ENCODE measurements at places on chromosomes 4 and X.

DNA sequence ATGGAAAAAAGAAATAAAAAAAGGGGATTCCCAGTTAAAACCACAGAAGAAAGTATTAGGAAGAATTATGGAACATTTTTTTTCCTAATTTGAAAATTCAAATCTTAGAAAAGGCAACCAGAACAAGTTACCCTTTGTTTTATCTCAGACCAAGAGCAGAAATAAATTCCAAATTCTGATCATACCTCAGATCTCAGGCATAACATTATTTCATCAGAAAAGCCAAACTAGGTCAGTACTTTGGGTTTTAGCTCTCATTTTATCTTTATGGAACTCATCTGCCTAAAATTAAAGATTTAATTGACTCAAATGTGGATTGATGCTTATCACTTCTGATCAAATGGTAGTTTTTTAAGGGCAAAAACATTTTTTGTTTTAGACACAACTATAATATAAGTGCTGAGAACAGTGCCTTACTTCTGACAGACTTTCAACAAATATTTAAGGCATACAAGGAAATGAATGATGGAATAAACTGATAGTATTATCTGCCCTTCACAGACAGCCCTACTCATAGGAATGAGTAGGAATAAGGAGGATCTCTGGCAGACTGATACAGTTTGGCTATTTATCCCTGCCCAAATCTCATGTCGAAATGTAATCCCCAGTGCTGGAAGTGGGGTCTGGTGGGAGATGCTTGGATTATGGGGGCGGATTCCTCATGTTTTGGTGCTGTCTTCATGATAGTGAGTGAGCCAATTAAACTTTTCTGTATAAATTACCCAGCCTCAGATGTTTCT lies 245.3 kb upstream of the PITX2 start:
- DNase-seq, result no peak

- DNase-seq, result no peak
Observed at GRCh38 chr4:152065545-152065944, 304.7 kb upstream of the GATB start.

DNA sequence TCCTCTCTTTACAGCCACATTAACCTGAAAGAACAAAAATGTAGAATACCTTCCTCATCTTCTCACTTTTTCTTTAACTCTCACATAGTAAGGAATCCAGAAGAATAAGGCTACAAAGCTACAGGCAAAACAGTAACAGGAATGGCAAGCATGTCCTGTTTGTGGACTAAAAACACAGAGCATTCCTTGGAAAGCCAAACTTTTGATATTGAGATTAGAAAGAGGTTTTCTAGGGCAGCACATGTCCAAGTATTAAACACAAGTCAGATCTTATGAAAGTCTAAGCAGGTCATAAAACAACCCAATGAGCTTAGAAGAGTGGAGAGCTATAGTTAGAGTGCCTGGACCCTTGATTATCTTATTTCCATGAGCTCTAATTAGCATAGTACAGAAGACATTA lies 58.2 kb upstream of the FAM9C start:
- no peak for DNase-seq

DNA sequence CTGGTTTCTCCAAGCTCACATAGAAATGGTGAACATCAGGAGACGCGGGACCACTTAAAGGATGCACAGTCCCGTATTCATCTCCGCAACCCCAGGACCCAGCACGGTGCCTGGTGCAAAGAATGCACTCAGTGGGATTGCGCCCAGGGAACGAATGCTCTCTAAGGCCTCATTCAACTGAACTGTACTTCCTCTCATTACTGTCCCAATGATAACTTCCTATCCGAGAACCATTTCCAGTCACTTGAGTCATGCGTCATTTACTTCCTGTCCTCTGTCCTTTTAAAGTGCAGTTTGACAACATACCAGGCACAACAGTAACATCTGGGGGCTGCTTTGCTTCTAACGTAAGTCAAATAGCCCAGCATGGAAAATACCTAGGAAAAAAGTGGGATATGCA lies 75.7 kb downstream of the RBM47 start:
- DNase-seq, result peak; percentile 31

DNA sequence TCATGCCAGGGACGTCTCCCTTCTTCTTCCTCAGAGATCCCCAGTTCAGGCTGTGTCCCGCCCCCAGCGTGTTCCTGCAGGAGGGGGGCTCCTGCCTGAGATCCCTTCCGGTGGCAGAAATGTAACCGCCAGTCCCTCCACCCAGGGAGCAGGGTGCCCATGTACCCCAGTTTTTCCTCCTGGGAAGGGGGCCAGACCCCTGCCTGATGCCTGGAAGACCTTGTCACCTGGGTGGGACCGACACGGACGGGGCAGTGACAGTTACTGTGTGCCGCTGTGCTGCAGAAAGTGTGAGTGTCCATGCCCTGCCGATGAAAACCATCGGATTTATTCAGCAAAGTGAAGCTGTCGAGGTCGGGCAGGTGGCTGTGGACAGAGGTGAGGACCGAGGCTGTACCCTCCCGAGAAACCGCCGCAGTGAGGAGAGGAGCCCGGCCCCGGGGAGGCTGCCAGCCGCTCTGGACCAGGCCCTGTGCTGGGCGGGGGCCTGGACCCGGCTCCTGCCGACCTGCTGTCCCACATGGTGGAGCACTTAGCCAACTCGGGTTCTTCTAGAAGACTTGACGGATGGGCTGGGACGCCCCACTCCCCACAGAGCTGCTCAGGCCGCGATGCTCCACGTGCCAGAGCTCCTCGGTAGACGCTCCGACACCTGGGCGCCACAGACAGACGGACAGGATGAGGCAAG lies 36.7 kb upstream of the HMX1 start:
- no peak for DNase-seq

- DNase-seq, result no peak
Observed at GRCh38 chrX:110276778-110277177, 41.1 kb downstream of the AMMECR1 start.

GRCh38 chr4:42401171-42401570 lies 3.9 kb downstream of the SHISA3 start:
- DNase-seq, result no peak

DNA sequence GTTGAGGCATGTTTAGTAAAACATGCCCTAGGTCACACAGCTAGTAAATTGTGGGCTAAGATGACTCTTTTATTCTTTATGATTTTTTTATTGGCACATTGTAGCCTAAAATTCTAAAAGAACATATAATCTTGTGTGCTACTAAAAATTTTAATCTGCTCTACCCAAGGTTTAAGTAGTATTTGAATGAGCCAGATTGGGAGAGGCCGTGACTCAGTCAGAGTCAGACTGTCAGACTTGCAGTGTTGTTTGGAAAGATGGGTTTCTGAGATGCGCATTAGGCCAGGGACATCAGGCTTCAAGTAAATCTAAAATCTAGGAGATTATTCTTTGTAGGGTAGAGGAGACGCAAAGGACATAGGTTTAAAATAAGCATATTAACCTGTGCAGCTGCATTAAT lies 30.7 kb upstream of the TMPRSS11E start:
- DNase-seq, result no peak

DNA sequence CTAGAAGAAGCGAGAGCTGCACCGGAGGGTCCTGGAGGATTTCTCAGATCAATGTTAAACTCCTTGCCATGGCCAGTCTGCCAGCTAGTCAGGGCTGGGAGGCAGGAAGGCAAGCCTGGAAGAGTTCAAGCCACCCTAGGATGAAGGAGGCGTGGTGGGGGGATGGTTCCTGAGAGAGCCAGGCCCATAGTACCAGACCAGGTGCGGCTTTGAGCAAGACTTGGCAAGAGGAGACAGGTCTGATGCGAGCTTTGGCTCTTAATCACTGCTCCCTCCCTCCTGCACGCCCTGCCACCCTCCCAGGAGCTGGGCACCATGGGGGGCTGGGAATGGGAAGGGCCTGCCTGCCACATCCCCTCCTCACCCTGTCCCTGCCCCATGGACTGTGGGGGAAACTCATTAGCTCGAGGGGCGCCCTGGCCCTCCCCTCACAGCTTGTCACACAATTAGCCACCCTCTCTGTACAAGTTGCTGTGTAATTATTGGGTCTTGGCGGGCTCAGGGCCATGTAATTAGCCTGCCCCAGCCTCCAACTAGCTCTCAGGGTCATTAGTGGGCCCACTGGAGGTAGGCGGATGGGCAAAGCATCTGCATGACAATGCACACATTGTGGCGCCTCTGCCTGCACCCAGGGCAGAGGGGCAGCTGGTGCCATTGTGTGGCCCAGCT lies 50.3 kb downstream of the EFNB1 start:
- no peak for DNase-seq

GRCh38 chr4:169975838-169976796 lies 50.1 kb downstream of the MFAP3L start:
- no peak for DNase-seq

DNA sequence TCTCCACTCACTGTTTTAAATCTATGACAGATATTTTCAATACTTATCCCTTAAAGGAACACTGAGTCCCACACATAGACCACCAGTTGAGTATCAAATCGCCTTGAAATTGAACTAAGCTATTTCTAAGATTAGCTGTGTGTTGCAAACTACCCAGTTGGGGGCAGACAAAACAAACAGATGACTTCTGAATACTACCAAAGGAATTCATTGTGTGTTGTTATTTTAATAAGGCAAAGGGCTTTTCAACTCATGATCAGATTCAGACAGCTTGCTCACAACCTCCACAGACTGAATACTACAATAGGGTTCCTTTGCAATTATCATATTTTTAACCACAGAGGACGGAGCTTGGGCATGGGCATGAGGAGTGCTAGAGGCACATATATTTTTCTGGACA lies 283.0 kb upstream of the GPC4 start:
- DNase-seq, result peak; percentile 3

- DNase-seq, result peak; percentile 64
Observed at GRCh38 chrX:11757719-11758399, at the start of gene MSL3. MSL3 (plus strand) TSS chrX:11758237; CDS start chrX:11758264, 27 bp downstream.

- peak; percentile 86 for DNase-seq
Observed at GRCh38 chrX:1462596-1463251, 10.0 kb upstream of the ASMTL start.

DNA sequence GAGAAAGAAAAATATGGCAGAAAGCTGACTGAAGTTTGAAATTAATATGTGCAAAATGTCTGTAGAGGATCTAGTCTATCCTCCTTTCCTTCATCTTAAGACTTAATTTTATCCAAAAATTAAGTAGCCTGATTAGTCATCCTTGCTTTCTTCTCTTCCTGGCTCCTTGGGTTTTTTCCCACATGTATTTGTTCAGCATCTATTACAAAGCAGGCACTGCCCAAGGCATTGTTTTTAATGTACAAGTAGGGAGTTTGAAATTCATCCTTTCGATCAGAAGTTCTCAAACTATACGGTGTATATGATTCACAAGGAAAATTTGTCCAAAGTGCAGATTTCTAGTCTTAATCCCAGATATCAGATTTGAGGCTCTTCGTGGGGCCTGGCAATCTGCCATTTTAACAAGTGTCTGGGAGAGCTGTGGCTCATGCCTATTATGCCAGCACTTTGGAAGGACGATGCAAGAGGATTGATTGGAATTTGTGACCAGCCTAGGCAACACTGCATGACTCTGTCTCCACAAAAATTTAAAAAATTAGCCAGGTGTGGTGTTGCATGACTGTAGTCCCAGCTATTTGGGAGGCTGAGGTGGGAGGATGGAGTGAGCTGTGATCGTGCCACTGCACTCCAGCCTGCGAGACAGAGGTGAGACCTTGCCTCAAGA lies 19.4 kb upstream of the YTHDC1 start:
- no peak for DNase-seq

GRCh38 chr4:155474758-155475157 lies 98.0 kb upstream of the MAP9 start:
- DNase-seq, result no peak

GRCh38 chr4:113645288-113645687 lies 116.2 kb downstream of the CAMK2D start:
- DNase-seq, result no peak

DNA sequence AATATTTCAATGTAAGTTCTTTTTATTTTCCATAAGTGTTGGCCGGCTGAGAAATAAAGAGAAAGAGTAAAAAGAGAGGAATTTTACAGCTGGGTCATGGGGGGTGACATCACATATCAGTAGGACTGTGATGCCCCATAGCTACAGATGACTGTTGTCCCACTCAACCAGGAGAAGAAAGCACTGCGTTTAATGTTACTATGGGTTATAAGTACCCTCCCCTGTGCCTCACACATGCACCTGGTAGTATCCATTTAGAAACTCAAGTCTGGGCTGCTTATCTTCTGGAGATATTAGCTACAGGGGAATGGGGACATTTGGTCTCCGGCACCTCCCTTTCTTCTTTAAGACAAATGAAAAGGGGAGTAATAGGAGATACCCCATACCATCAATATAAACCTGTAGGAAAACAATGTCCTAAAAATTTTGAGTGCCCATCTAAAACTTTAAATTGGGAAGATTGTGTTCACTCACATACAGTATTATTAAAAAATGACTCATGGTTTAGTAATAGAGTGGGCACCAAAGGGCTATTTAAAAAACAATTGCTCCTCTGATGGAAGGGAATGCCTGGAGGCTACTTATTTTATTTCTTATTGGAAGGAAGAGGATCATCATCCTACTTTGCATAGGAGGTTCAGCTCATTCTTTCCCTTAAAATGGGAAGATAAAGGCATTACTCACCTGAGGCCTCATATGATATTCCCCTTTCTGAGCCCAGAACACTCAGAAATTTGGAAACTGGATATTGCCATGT lies 18.2 kb downstream of the UGT2B11 start:
- DNase-seq, result no peak

DNA sequence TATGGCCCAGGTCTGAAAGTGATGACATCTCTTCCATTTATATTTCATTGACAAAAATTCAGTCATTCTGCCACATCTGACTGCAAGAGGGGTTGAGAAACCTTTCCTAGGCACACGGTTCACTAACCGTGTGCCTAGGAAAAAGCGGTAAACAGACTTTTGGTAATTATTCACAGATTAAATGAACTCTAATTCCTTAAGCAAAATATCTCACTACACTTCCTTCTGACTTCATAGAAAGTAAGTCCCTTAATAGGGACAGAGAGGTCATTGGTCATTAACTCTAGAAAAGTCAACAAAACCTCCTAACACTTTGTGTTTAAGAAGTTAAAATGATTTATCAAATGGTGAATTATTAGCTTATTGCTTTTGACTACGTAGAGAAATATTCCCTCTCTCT lies 205.1 kb downstream of the PDHA2 start:
- DNase-seq, result no peak

DNA sequence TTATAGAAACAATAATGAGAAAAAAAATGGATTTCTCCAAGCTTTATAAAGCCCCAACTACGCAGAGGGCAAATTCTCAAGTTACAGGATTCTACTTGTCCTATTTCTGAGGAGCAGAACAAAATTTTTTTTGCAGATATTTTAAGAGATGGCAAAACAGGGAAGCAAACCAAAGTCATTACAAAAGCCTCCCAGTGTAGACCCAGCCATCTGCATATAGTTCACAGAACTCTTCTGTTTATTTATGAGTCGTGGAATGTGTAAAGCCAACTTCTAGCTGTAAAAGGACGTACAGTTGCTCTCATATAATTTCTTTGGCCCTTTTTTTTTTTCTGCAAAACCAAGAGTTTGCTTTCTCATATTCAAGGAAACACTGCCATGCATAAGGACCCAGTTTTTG lies 120.4 kb downstream of the PCDH7 start:
- DNase-seq, result no peak

GRCh38 chrX:33855251-33855650 lies 276.9 kb downstream of the FAM47A start:
- no peak for DNase-seq

All from hematopoietic multipotent progenitor cell treated with erythropoietin and hydrocortisone succinate and interleukin-3 and kit ligand, for 6 days (in vitro differentiated cells).